Activated B cell treated with CpG ODN at 0.5 μM for 24 hours (primary cell): ENCODE measurements at places on chromosomes 2 and 18.

DNA sequence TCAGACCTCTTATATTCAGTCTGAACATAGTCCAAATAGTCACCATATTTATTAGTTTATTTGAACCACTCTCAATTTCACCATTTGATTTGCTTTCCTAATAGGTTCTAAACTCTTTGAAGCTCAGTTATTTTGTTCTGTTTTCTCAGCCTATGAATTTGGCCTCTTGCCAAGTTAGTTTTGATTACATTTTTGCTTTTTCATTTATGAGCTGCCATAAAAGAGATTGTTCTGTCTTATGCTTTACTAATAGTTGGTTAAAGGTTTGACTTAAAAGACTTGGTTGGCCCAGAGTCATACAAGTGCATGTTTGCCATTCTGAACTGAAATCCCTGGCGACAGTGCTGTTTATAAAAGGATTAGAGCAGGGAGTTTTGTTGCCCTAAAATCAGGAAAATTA is 85.9 kb upstream of the RANBP2 start:
- no peaks in the 10 kb centered on the region for H3K36me3 ChIP-seq
- H3K4me1 ChIP-seq: peaks cover 55% of the 10 kb centered on the region
- H3K27ac ChIP-seq: no peak overlapping the region
- no peak overlapping the region for H3K4me3 ChIP-seq
- no peaks in the 10 kb centered on the region for H3K27me3 ChIP-seq

DNA sequence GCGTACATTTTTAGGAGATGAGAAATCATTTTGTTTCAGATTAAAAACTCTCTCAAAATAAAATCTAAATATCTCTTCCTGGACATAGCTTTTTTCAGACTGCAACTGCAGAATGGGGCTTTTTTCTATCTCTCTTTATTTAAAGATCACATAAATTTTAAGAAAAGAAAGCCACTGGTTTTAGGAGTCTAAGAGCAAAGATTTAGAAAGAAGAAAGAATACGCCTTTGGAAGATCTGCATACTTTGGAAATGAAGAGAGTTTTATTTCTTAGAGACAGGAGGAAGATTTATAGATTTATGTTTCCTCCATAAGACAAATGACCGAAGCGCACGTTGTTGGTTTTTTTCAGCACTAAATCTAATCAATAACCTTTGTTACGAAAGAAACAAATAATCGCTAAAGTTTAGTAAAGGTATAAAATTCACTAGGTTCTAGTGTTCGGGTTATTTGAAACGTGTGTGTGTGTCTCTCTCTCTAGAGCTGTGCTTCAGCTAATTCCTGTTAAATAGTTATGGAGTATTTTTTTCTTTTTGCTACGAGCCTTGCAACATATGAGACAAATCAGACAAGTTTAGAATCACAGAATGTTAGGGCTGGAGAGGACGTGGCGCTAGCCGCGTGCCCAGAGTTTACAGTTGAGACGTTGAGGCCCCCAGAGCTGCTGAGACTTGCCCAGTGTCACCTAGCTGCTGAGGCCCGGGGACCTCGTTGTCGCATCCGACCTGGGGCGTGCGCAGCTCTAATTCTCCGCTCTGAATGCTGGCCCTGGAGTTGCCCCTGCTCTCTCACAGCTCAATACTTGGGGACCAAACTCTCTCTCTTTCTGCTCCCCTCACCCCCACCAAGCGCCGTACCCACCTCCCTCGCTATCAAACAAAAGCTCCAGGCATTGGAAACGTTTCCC is 69.9 kb downstream of the CTAGE1 start:
- no peak overlapping the region for H3K4me3 ChIP-seq
- H3K27ac ChIP-seq: no peak overlapping the region
- H3K4me1 ChIP-seq: no peaks in the 10 kb centered on the region

DNA sequence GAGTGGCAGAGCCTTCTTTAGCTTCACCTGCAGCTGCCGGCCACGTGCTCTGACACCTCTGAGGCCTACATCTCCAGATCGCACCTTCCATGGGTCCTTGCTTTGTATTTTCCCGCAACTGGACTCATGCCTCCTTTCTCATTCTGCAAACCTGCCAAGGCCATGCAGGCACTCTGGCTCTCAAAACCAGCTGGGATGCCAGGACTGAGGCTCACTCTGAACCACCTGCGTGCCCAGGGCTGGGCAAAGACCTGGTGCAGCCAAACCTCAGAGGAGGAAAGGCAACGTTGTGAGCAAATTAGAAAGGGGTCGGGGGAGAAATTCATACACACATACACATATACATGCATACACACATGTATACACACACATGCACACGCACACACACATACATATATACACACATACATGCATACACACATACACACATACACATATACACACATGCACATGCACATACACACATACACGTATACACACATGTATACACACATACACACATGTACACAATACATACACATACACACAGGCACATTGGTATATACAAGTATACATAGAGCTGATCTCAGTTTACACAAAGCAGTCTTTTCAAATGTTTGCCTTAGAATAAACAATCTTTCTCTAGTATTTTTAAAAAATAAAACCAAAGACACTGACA is 125.2 kb downstream of the RTP5 start:
- H3K4me3 ChIP-seq: no peak overlapping the region
- H3K4me1 ChIP-seq: peaks cover 4% of the 10 kb centered on the region
- H3K27me3 ChIP-seq: no peaks in the 10 kb centered on the region
- H3K27ac ChIP-seq: no peak overlapping the region

DNA sequence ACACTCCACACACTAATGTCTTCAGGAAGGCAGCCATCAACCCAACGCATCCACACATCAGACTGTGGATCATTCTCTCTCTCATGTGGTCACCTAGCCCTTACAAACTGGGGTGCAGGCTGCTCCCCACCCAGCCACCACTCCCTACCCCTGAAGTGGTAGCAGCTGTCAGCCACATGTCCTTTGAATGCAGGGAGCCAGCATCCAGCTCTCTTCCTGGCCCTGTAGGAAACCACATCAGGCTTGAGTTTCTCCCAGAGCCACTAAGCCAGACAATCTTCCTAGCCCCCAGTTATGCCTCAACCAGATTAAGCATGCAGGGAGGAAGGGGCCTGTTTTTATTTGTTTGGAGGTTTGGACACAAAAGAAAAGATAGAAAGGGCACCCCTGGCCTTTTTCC is 52.8 kb upstream of the SPP2 start:
- no peak for DNase-seq
- H3K36me3 ChIP-seq: no peaks in the 10 kb centered on the region
- no peak overlapping the region for H3K27ac ChIP-seq
- H3K27me3 ChIP-seq: peaks cover 27% of the 10 kb centered on the region
